ENCODE measurements at places on chromosomes 13 and 19.

DNA sequence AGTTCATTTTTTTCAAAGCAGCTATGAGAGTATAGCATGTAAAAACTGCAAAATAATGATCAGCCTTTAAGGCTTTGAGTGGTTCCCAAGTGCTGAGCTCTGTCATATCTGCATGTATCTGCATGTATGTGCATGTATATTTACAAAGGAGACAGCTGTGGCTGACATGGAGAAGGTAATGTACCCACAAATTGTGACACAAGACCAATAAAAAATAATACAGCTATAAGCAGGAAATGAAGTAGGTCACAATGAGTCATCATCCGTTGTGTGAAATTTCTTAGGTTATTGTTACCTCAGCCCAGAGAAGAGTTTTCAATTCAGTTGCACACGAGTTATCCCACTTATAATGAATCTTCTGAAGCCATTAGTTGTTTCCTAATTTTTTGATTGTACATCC is 60.9 kb upstream of the MED4 start:
- DNase-seq = no peak

- DNase-seq = no peak
Observed at GRCh38 chr19:50590191-50590590, 22.0 kb upstream of the LRRC4B start.

DNA sequence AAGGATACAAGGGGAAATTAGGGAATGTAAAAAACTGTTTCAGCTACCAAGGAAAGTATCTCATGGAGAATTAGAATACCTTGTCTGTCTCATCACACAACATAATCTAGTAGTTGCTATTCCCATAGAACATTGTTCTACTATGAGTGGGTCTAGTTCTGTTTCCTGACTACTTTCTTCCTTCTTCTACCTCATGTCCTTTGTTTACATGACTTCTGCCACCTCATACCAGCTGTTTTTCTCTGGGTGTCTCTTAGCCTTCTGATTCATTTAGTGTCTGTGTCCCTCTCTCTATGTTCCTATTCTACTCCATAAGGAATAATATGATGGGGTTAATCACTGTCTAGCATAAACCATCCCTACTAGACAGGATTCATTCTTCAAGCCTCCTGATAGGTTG is 887.3 kb downstream of the DIAPH3 start:
- DNase-seq = no peak

GRCh38 chr13:59674616-59675015 is 489.1 kb downstream of the DIAPH3 start:
- no peak for DNase-seq
